ENCODE measurements at places on chromosomes 6 and 20. TPM values are rescaled to one million over a fixed set of nuclear protein-coding genes. Genes with fewer than 3 reads are reported as not detected.
A peak's percentile ranks its signal among the peaks of the same experiment; 100 is the strongest.

GRCh38 chr6:111564482-111564945, 41.2 kb downstream of the TRAF3IP2 start:
- peaks cover 11% of the 10 kb centered on the region for H3K36me3 ChIP-seq
- peaks cover 13% of the 10 kb centered on the region for H3K4me1 ChIP-seq
- no peaks in the 10 kb centered on the region for H3K27me3 ChIP-seq

DNA sequence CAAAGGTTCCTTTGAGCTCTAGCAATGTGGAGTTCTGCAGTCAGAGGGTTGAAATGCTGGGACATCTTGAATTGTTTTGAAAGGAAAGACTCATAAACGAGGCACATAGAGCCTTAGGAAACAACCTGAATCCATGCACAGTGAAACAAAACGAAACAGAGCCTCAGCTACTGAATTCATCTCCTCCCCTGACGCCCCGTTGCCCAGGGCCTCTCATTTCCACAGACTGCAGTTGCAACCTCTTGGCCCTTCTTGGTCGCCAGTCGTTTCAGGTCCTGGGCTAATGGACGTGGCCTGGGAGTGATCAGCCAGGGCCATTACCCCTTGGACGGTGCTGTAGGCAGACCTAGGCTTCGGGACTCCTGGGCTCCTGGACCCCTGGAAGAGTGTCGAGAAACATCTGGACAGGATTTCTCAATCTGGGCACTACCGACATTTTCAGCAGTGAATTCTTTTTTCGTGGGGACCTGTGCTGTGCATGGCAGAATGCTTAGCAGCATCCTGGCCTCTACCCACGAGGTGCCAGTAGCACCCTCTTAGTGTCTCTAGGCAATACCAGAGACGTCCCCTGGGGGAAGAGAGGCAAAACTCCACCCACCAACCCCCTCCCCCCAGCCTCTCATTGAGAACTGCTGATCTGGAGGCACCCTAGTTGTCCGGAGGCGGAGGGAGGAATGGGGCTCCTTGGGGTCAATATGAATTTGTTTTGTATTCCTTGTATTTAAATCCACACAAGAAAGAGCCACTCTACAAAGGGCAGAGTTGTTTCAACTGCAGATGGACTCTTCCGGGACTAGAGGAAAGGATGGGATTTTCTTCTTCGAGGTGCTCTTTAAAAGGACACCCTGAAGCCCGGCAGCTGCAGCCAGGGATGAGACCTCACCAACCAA, 50.2 kb downstream of the TMEM242 start:
- H3K4me3 ChIP-seq = no peak overlapping the region
- H3K36me3 ChIP-seq = no peaks in the 10 kb centered on the region
- no peak for DNase-seq
- H3K27me3 ChIP-seq = no peaks in the 10 kb centered on the region

GRCh38 chr20:41654292-41654691, 36.1 kb upstream of the CHD6 start:
- H3K27ac ChIP-seq = no peak overlapping the region
- peak; percentile 14 for DNase-seq
- peaks cover 20% of the 10 kb centered on the region for H3K4me1 ChIP-seq
- no peak overlapping the region for H3K4me3 ChIP-seq

DNA sequence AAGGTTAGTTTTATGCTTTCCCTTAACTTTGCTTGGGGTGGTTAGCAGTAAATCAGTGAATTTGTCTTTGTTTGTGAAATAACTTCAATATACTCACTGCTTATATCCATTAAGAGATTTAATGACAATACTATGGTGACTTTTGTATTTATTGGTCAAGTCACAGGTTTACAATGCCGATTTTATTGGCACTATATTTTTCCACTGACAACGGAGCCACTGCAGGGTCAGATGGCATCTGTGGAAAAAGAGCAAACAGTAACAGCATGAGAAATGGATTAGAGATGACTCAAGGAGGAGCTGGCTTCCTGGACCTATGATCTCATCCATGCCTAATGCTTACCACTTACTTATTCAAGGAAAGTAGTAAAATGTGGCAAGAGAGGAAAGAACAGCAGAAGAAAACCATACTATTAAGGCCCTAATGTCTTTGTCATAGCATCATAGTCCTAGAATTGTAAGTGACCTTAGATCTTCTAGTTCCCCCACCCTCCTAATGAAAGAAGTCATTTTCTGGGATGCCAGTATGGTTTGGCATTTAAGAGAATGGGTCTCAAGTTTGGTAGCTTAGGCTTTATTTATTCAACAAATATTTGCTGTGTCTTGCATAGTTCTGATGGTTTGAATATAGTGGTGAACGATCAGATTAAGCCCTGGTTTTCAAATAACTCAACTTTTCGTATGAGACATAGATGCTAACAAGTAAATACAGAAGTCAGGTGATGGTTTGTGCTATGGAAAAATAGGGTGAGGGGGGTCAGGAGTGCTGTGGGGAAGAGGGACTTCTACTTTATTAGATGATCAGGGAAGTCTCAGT, 18.5 kb downstream of the RNF144B start:
- peaks cover 12% of the 10 kb centered on the region for H3K4me1 ChIP-seq
- H3K27ac ChIP-seq = no peak overlapping the region
- H3K4me3 ChIP-seq = no peak overlapping the region
- H3K36me3 ChIP-seq = no peaks in the 10 kb centered on the region
- DNase-seq = no peak
- H3K27me3 ChIP-seq = no peaks in the 10 kb centered on the region

DNA sequence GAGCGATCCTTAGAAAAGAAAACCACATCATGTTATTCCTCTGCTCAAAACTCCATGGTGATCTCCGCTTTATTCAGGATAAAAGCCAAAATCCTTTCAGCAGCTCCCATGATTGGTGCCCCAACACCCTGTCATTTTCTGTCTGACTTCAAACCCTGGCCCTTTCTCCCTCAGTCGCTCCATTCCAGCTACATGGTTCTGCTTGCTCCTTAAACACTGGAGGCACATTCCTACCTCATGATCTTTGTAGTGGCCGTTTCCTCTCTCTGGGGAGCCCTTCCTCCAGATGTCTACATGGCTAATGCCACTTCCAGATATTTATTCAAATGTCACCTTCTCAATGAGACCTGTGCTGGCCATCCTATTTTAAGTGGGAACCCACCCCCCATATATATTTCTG, 100.8 kb downstream of the CAP2 start:
- no peak overlapping the region for H3K4me3 ChIP-seq
- no peaks in the 10 kb centered on the region for H3K4me1 ChIP-seq
- no peak for DNase-seq
- no peaks in the 10 kb centered on the region for H3K36me3 ChIP-seq
- no peak overlapping the region for H3K27ac ChIP-seq
- no peaks in the 10 kb centered on the region for H3K27me3 ChIP-seq

DNA sequence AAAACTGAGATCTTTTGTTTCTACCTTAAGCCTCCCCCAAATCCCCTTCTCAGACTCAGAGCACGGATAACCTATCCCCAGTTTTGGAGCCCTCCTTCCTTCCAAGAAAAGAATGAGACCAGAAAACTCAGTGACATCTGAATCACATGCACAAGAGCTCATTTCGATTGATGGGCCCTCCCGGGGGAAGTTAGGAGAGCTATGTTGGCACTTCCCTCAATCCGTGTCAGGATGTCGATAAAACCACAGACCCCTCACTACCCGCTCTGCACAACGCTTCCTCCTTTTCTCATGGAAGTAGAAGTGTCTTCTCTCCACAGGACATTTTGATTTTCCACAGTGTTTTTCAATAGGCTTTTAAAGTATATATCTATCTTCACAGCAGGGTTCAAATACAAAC, 332.4 kb downstream of the HACE1 start:
- DNase-seq = peak; percentile 10
- H3K27me3 ChIP-seq = no peaks in the 10 kb centered on the region
- peaks cover 16% of the 10 kb centered on the region for H3K4me1 ChIP-seq
- no peak overlapping the region for H3K4me3 ChIP-seq
- no peak overlapping the region for H3K27ac ChIP-seq
- no peaks in the 10 kb centered on the region for H3K36me3 ChIP-seq

DNA sequence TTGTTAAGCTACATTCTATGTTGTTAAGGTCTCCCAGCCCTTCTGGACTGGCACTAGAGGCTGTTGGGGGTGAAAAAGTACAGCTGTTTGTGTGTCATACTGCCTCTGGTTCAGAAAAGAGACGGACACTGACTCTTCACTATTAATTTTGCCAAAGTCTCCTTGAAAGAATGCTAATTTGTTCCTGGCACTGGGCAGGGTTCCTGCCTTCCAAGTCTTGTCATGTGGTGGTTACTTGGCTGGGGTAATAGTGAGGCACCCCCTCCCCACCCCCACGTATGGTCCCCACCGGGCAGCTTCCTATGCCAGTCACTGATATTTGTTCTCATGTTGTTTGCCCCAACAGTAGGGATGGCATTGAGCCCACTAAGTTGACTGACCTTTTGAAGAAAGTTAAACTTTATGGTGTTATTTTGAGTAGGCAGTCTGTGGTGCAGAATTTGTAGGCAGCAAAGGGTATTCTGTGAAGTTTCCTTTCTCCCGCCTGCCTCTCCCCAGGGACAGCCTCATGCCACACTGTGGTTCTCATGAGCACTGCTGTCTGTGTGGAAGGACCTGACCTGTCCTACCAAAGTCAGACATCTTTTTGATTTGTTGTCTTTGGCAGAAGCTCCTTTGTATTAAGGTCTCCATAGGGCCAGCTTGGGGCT, 8.7 kb downstream of the CDS2 start:
- DNase-seq = no peak
- no peaks in the 10 kb centered on the region for H3K36me3 ChIP-seq
- H3K4me1 ChIP-seq = peaks cover 11% of the 10 kb centered on the region
- no peak overlapping the region for H3K4me3 ChIP-seq
- no peaks in the 10 kb centered on the region for H3K27me3 ChIP-seq

DNA sequence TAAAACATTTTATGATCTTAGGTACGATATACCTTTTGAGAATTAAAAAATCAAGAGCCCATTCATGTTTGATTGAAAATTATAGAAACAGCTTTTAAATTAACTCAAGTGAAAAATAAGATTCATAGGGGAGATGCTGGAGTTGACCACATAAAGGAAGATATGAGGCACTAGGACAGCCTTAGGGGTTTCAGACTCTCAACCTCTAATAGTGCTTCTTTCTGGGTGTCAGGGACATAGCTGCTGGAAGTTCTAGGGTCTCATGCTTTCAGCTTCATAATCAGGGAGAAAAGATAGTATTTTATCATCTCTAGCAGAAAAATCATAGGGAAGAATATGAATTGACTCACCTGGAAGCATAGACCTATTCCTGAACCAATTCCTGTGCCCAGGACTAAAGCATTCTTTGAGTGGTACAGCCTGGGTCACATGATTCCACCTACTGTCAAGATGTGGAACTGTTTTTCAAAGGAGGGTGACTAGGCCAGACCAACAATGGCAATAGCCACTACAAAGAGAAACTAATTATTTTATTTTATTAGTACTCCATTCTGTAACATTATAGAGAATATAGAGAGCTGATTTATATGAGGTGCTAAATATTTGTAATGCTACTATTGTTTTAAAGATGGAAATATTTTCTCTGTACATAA, 27.8 kb upstream of the CENPW start:
- H3K4me3 ChIP-seq = no peak overlapping the region
- H3K36me3 ChIP-seq = no peaks in the 10 kb centered on the region
- no peaks in the 10 kb centered on the region for H3K27me3 ChIP-seq
- DNase-seq = no peak

DNA sequence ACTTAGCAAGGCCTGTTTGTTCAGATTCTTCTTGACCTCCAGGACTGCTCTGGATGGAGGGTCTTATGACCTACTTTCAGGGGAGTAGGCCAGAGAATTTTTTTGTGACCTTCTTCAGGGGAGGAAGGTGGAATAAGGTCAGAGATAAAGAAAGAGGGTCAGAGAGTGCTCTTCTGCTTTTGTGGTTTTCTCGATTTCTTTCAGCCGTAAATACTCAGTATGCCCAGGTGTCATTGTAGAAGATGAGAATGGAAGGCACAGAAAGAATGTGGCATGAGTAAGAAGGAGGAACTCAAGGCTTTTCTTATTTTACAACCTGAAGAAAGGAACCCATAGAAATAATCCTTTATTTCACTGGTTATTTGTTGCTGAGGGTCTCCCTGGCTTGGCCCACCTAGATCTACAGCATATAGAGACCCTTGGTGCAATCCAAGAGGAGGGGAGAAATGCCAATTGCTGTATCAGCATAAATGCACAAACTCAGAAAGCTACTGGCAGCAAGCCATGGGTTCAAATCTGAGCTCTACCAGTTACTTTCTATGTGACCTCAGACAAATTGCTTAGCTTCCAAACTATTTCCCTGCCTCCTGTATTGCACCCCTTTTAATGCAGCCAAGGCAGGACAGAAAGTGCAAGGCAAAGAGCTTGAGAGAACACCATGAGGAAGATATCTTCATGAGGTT, 68.0 kb downstream of the OLIG3 start:
- no peaks in the 10 kb centered on the region for H3K4me1 ChIP-seq
- no peak overlapping the region for H3K27ac ChIP-seq
- no peak overlapping the region for H3K4me3 ChIP-seq

DNA sequence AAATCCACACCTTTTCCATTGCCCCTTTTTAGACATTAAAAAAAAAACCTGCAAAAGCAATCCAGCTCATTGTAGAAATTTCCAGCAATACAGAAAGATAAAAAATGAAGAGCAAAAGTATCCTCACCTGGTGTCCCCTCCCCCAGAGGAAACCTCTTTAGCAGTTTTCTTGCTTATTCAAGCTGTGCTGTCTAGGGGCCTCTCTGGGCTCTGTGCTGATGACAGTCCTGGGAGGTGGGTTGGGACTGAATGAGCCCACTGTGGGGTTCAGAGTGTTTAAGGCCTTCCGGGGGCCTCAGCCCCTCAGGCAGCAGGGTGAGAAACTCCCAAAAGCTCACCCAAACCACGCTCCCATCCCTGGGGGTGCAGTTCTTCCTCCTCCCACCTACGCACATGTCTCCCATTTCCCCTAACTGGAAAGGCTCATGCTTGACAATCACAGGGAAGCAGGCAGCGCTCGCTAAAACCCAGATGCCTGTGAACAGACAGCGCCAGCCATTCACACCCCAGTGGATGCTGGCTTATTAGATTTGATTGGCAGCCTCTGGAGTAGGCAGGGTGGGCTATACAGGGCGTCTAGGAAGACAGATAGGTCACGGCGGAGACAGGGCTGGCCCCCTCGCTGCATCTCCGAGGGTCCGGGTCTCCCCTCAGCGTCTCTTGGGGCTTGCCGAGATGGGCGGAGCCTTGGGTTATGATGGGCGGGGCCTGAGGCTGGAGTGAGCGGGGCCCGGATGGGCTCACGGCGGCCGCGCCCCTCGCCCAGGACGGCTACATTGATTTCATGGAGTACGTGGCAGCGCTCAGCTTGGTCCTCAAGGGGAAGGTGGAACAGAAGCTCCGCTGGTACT, 4.6 kb downstream of the GUCA1A start:
- H3K27me3 ChIP-seq = no peaks in the 10 kb centered on the region
- no peak for DNase-seq
- no peaks in the 10 kb centered on the region for H3K36me3 ChIP-seq
- no peak overlapping the region for H3K4me3 ChIP-seq
- H3K4me1 ChIP-seq = no peaks in the 10 kb centered on the region
- H3K27ac ChIP-seq = no peak overlapping the region

DEFB118 gene
- total RNA-seq = not detected

IBTK gene
- total RNA-seq = 27.2 TPM

FAM83C gene
- total RNA-seq = not detected

LKAAEAR1 gene
- total RNA-seq = 3.9 TPM

PKIG gene
- 43.6 TPM for total RNA-seq

PNPLA1 gene
- total RNA-seq = not detected

ZC2HC1B gene
- total RNA-seq = not detected

ARFRP1 gene
- 22.6 TPM for total RNA-seq

SIM1 gene
- total RNA-seq = 6.9 TPM
